ENCODE measurements at places on chromosomes 4 and X.

GRCh38 chr4:80062527-80062926 is 10.5 kb downstream of the ANTXR2 start:
- no peak for DNase-seq

- DNase-seq = no peak
Measured at GRCh38 chrX:130715299-130715698, 187.7 kb downstream of the ENOX2 start.

DNA sequence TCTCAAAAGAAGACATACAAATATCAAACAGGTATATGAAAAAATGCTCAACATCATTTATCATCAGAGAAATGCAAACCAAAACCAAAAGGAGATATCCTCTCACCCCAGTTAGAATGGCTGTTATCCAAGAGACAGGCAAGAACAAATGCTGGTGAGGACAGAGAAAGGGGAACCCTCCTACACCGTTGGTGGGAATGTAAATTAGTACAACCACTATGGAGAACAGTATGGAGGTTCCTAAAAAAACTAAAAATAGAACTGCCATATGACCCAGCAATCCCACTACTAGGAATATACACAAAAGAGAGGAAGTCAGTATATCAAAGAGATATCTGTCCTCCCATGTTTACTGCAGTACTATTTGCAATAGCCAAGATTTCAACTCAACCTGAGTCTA is 83.5 kb downstream of the CDS1 start:
- no peak for DNase-seq

DNA sequence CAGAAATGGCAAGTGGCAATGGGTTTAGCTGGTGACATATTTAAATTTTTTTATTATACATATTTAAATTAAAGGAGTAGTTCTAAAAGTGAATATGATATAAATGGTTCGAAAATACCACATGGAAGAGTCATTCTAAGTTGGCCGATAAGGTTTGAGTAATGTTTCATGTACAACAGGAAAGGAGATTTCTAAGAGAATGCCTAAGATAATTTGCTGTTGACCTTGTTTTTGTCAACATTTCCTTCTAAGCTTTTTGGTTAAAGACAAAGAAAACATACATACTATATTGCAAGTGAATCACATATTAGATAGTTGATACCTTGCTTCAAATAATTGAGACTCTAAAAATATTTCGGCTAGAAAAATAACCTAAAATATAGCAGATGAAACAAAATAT is 526.6 kb upstream of the SLIT2 start:
- no peak for DNase-seq

- DNase-seq = no peak
Measured at GRCh38 chrX:131219271-131219670, 69.8 kb downstream of the IGSF1 start.

DNA sequence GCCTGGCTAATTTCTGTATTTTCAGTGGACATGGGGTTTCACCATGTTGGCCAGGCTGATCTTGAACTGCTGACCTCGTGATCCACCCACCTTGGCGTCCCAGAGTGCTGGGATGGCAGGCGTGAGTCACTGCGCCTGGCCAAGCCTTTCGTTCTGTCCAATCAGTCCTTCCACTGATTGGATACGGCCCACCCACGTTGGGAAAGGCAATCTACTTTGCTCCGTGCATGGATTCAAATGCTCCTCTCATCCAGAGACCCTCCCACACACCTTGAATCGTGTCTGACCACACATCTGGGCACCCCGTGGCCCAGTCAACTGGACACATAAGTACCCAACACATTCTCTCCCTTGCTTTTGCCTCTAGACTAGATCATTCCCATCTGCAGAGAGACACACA is 74.9 kb downstream of the CRLF2 start:
- no peak for DNase-seq

DNA sequence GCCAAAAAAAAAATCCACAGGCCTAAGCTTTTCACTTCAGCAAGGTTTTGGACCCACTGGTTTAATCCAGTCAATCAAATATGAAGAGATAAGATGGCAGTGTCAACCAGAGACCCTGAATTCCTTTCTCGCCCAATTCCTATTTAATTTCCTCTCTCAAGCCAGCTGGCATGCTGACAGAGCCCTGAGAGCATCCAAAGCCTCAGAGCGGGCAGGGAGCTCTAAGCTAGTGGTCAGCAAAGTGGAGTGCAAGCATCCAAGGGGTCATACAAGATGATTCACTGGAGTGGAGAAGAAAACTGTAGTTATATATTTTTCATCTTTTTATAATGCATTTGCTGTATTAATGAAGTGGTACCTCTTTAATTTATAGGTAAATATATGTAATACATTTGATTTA is 37.8 kb upstream of the PRPS2 start:
- no peak for DNase-seq

- DNase-seq = no peak
Measured at GRCh38 chr4:23875317-23875716, 14.5 kb downstream of the PPARGC1A start.

DNA sequence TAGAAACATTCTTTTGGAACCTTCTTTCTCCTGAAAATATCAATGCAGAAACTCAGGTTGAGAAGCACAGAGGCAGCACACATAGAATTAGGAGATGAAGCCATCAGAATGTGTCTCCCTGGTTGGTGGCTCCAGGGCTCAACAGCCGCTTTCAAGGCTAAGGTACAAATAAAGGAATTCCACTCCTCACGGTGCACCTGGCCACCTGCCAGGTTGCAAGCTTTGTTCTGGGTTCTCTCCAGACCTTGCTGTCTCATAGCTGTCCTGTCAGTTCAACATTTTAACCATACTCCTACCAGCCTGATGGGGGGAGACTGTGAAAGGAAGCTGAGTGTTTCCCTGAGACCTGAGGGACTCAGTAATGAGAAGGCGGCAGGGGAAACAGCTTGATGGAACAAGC is 96.3 kb upstream of the HPF1 start:
- DNase-seq = no peak

DNA sequence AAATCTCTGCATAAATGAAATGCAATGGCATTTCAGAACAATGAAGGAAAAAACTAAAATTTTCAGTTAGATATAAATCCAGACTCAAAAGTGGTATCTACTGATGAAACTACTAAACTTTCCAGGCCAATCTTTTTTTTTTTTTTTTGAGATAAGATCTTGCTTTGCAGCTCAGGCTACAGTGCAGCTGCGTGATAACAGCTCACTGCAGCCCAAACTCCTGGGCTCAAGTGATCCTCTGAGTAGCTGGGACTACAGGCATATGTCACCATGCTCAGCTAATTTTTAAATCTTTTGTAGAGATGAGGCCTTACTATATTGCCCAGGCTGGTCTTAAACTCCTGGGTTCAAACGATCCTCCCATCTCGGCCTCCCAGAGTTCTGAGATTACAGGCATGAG is 1228.2 kb upstream of the ADGRL3 start:
- DNase-seq = no peak

DNA sequence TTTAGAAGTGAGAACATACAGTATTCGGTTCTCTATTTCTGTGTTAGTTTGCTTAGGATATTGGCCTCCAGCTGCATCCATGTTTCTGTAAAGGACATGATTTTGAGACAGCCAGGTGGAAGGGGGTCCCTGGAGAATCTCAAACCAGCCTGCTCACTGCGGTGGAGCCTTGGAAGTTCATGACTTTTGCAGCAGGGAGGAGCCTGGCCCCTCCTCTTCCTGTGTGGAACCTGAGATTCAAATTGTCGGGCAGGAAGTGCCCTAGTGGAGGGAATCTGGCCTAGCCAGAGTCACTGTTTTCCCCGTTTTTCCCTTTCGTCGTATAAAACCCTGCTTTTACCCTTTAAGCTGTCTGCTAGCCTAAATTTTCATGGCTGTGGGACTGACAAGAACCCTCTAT is 762.6 kb downstream of the PCDH18 start:
- no peak for DNase-seq

DNA sequence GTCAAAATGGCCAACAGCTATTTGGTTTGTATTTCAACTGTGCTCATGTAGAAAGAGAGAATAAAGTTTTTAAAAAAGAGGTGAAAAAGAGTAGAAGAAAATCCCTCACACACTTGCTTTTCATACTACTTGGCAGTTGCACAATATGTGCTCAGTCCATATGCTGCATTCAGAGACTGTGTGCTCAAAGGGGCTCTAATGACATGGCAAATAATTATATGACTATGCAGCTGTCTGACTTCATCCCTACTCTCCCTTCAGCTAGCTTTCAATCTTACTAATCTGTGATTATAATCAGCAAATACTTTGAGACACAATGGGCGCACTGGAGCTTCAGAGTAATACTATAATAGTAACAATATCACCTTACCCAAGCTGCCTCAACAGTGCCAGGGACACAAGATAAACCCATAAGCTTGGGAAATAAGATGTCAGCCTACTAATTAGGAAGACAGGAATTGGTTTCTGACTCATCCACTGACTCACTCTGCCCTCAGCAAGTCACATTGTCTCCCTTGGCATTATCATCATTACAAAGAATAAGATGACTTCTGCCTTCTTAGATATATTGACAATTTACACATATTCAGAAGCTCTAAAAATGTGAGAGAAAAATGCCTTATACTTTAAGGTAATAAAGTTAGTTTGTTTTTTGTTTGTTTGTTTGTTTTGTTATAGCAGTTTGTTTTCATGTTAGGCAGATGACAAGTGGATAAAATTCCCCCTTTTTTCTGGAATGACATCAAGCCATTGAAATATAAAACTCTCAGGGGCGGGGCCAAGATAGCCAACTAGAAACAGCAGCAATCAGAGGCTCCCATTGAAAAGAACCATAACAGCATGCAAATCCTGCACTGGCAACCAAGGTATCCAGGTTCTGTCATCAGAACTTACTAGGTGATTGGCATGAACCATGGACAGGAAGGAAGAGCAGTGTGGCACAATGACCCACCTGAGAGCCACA is 311.6 kb downstream of the FAM133A start:
- no peak for DNase-seq

DNA sequence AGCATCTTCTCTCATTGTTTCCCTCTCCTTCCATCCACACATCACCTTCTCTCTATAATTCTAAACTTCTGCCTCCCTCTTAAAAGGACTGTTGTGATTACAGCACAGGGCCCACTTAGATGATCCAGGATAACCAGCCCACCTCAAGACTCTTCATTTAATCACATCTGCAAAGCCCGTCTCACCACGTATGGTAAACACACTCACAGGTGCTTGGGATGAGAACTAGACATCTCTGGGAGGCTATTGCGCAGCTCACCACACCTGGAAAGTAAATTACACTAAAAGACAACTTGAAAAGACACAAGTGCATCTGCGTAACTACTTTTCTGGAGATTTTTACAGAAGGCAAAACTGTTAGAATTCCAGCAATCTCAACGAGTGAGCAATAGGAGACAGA is 15.4 kb upstream of the C1QTNF7 start:
- DNase-seq = no peak

DNA sequence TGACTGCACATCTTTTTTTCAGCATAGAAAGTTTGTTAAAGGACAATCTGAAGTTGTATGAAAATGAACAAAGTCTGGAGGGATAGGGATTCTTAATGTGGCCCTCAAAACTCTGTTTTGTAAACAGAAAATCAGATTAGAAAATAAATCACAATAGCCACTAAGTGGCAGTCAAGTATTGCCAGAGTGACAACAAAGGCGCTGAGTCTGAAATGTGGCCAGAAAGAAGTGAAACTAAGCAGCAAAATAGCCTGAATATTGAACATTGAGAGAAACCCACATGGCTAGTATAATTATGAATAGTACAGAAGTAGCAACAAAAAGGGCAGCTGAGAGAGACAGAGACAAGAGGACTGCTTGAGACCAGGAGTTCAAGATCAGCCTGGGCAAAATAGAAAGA is 81.1 kb upstream of the CT45A1 start:
- DNase-seq = no peak

DNA sequence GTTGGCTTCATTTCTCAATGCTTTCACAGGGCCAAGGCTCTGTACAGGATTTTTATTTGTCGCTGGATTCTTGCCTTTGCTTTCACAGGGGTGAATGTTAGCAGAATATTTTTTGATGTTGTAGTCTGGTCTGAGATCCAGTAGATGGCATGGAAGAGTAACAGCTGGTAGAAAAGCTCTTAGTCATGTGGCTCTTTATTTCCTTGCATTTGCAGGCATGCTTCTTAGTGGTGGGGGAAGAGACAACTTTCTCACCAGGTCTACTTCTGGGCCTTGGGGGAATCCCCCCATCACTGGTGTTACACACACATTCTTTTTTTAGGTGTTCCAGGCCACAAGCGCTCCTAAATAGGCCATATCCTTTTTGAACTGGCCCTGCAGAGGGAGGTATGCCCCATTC is 58.2 kb upstream of the DKK2 start:
- no peak for DNase-seq

GRCh38 chr4:2745981-2746806 is 9.9 kb downstream of the TNIP2 start:
- DNase-seq = peak; percentile 96

GRCh38 chrX:79556800-79557199 is 189.7 kb upstream of the ITM2A start:
- DNase-seq = no peak

- DNase-seq = no peak
Measured at GRCh38 chr4:147118528-147118927, 172.9 kb upstream of the TTC29 start.

DNA sequence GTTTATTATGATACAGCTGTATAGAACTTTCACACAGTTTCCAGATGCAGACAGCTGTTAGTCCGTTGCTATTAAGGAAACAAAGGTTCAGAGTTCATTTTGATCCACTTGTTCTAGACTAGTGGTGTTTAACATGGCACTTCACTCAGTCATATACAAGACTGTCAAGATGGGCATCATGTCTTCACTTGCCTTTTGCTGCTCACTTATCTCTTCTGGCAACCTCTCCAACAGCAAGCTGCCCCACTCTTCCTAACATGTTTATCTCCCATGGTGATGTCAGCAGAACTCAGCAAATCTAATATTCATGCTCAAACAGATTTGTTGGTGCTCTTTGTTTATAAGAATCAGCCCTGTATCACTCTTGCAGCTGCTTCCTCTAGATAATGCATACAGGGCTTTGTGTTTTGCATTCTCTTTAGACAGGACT is 236.2 kb upstream of the HAND2 start:
- DNase-seq = no peak

- DNase-seq = no peak
Measured at GRCh38 chr4:38656111-38656510, 7.9 kb upstream of the KLF3 start.

- DNase-seq = no peak
Measured at GRCh38 chr4:111984169-111984819, 161.0 kb upstream of the FAM241A start.

- no peak for DNase-seq
Measured at GRCh38 chrX:112223391-112223790, 140.8 kb upstream of the TRPC5 start.

DNA sequence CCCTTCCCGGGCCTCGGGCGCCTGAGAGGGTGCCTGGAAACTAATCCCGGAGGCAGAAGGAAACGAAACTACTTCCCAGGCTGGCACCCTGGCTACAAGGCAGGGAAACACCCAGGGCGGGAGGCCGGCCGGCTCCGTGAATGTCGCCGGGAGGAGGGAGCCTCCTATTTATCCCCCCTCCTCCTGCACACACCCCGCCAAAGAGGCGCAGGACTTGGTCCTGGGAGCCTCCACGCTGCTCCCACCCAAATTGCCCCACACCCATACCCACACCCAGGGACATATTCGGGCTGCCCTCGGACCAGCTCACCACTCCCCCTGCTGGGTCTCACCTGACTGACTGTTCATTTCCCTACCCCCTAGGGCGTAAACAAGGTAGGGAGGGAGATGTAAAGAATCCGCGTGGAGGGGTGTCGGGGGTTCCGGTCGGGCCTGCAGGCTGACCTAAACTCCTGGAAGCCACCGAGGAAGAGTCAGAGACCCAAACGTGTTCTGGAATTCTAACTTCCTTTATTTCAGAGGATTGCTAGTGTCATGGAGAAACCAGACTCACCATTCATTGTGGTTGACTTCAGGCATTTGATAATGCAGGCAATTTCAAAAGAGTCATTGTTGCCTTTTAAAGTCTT is at the start of gene BTC:
Gene BTC (minus strand): TSS at position 142 of the 629 bp plus-strand sequence. CDS start 198 bp downstream, outside the sequence.
- DNase-seq = no peak

Measured in activated T-cell treated with anti-CD3 and anti-CD28 coated beads, Interleukin-2, amount 50 U/mL, for 48 hours (primary cell).